ENCODE measurements at places on chromosomes 4 and X.
A peak's percentile ranks its signal among the peaks of the same experiment; 100 is the strongest.

DNA sequence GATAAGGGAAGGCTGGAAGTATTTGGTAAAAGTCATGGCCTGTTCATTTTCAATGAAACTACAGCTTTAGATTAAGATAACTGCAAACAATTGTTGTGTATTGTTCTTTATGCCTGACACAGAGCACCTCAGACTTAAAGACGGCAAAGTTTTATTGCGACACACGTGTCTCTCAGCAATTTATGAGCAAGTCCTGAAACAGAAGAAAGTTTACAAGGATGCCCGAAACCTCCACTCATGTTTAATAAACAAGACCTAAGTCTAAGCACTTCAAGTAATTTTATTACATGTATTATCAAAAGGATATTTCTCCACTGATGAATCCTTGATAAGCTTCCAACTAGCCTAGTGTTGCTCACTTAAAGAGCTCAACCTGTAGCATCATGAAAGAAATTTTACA, 51.0 kb downstream of the DHX15 start:
- DNase-seq = no peak

- peak; percentile 26 for DNase-seq
These were observed 126.5 kb downstream of the QDPR start for GRCh38 chr4:17385403-17385802.

DNA sequence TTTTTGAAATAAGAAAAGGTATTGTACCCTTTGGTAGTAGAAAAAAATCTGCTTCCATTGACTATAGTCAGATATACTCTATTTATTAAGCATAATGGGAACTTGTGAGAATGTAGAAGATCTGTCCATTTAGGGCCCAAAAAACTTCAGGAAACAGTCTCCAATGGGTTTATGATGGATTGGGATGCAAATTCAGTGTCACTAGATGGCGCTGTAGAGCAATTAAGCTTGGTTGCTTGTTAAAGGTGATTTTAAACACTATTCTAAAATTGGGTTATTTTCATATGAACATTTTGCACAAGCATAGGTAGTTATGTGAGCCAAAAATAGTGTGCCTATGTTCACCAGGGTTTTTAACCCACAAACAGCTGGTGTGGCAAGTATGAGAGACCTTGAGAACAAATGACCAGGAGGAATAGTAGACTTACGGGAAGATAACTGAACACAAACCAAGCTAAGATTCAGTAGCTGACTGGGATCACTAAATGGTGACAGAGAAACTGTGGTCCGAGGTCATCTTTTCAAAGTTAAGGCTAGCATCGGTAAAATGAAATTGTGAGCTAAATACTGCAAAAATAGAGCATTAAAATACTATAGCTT, 80.3 kb upstream of the LSM6 start:
- DNase-seq = peak; percentile 22

GRCh38 chrX:107985033-107985432, 2.9 kb upstream of the TEX13B start:
- DNase-seq = no peak

- no peak for DNase-seq
These were observed 15.6 kb downstream of the IL3RA start for GRCh38 chrX:1351981-1352714.

- no peak for DNase-seq
These were observed 39.3 kb downstream of the ELF2 start for GRCh38 chr4:139137763-139138162.

DNA sequence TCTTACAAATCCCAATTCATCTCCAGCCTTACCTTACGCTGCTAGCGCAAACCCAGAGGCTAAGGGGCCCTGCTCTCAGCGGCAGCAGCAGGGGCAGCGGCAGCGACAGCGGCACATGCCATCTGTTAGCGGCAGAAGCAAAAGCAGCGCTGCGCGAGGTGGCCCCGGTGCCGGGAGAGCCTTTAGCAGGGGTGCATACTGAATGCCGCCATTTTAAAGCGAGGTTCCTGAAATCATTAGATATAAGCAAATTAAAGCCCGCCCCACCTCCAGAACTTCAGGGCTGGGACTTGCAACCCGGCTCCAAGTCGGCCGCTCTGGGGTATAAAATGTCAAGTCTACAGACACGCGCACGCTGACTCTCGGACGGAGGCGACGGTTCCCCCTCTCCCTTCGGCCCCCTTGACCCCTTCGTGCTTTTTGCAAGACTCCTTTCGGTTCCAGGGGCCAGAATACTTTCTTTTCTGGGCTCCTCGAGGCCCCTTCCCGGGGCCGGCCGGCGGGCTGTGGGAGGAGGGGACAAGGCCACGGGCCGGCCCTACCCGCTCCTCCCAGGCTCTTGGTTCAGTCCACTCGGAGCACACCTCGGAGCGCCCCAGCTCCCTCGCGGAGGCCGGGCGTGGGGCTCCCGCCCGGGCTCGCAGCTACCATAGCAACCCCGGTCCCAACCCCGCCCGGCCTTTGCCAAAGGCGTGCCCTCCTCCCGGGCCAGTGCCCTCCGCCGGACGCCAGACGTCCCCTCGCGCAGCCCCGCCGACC, at the start of gene MBNL3:
Gene MBNL3, minus strand, starts transcription at position 220 of the 759 bp plus-strand sequence. CDS start 49,427 bp downstream, outside the sequence.
- peak; percentile 58 for DNase-seq

DNA sequence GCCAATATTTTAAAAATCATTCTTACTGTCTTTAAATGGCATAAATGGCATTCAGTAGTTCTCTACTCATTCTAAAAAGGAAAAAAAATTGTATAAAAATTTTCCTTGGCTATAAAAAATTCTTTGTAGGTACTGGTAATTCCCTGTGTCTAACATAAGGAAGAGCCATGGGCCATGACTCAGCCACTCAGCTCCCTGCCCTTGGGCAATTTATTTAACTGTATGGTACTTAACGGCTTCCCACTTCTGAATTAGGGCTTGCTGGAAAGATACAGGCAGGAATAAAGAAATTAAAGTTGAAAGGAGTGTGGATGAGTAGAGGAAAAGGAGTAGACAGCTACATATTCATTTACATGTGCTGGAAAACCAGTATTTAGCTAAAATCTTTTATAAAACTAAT, 30.6 kb downstream of the ABHD18 start:
- no peak for DNase-seq

DNA sequence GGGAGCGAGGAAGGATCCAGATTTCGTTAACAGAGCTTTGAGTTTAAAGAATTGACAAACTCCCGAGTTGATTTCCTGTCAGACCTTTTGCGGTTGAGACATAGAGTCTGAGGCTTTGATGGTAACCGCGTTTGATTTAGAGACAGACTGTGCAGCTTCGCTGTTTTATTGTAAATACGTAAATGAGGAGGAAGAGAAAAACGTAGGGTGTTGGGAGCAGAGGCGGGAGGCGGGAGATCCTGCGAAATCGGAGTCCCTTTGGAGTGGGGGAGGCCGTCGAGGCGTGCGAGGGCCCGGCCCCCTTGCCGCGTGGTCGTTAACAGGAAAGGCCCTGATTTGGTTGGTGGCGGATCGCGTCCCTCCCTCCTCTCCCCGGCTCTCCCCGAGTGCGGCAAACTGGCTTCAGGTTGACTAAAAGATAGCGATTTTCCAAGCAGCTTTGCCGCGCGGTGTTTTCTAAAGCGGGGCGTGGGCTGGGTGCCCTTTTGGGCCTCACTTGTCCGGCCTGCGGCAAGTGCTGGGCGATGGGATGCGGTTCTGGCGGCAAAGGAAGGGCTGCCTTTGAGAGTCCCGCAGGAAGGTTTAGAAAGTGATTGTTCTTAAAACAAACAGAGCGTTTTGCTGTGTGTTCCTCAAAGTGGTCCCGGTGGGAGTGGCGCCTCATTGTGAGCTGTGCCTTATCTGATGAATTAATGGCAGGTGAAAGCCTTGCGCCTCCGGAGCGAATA, 857 bp downstream of the SCML1 start:
- DNase-seq = no peak

GRCh38 chr4:33626221-33626620, 2618.1 kb downstream of the ARAP2 start:
- no peak for DNase-seq

DNA sequence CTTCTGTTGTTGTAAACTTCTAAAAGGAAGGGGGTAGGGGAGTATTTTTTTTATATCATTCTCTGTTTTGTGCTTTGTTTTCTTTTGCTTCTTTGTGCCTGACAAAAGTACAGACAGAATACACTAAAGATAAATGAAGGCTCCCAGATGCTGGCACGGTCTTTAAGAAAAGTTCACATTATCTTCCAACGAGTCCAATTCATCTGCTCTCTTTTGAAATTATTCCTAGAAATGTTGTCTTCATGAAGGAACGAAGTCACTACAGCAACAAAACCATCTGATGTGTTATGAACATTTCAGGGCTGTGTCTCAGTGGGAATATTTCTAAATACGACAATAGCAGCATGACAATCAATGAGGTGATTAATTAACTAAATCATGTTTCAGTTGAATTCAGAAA, 813.8 kb upstream of the HTR2C start:
- no peak for DNase-seq

DNA sequence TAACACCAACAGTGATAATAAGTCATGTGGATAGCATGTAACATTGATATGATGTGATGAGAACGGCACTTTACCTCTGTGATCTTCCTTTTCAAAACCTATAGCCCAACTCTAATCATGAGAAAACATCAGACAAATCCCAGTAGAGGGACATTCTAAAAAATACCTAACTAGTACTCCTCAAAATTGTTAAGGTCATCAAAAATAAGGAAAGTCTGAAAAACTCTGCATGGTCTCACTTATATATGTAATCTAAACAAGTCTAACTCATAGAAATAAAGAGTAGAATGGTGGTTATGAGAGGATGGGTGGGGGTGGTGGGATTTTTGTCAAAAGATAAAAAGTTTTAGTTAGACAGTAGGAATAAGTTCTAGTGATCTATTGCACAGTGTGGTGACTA, 243.9 kb upstream of the GRIA3 start:
- no peak for DNase-seq

GRCh38 chr4:56424697-56425514, 10.5 kb downstream of the PPAT start:
- peak; percentile 32 for DNase-seq

DNA sequence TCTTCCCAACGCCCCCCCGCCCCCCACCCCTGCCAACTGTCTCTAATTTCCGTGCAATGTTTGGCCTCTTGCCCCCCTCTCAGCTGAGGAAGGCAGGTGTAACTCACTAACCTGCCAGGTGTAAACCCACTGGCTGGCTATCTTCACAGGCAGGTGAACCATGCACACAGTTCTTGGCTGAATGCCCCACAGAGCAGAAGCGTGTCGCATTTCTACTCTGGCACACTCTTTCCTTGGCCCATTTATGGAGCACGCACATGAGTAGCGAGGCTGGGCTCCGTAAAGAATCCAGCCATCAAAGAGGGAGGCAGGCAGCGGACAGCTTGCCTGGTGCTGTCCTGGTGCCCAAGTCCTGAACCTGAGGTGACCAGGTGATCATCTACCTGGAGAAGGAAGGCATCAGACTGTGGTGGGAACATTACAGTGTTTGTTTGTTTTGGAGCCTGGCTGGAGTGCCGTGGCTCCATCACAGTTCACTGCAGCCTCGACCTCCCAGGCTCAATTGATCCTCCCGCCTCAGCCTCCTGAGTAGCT, 39.2 kb upstream of the CRMP1 start:
- no peak for DNase-seq

DNA sequence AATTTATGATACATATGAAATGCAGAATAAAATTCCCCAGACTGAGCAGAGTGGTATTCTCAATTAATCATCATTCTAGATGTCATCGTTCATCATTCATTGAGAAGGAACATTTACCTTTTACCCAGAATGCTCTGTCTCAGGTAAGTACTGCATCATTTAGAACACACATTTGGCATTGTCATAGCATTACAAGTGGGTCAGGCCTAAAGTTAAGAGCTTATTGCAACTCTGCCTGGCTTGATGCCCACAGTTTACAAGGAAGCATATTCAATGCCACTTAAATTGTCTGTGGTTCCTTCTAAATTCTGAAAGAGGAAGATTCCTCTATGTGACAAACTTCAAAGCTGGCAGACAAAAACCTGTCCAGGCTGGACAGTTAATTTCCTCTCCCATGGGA, 87.3 kb downstream of the CAMK2D start:
- no peak for DNase-seq

- no peak for DNase-seq
These were observed 74.5 kb downstream of the RFC1 start for GRCh38 chr4:39291686-39292085.

- DNase-seq = no peak
These were observed 95.1 kb upstream of the STIM2 start for GRCh38 chr4:26765515-26765914.

DNA sequence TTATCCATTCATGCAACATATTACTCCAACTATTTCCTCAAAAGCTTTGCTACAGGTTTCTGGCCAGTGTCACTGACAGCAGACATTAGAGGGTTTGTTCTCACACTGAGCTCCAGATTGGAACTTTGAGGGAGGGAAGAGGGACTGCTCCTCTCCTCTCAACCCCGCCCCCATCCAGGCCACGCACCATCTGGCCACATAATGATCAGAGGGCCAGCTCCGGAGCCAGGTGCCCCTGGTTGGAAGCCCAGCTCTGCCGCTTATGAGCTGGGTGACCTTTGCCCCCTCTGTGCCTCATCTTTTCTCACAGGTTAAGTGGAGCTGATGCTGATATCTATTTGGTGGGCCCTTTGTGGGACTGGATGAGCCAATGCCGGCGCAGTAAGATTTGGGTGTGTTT, 55.8 kb downstream of the C4orf50 start:
- no peak for DNase-seq

GRCh38 chrX:16807548-16807947, 21.3 kb downstream of the TXLNG start:
- no peak for DNase-seq

DNA sequence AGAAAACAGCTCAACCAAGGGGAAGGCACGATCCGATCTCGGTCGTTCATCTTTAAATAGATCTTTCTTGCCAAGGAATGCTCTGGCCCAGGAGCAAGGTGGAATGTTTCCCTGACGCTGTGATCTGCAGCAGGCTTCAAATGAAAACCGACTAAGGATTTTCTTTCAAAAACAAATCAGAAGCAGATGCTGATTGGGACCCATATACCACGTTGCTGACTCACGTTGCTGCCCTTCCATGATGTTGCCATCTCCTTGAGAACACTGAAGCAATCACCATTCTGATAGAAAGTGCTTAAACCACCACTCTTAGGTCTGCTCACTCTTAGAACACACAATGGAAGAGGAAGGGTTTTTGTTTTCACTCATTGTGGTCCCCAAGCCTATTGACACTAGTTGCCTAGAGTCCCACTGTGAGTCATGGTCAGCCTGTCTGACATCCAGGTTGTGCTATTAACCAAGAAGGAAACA, 26.1 kb downstream of the LAMTOR3 start:
- DNase-seq = no peak
